ENCODE measurements at places on chromosomes 7 and 10.

- DNase-seq = no peak
These were observed 20.6 kb upstream of the FAM180A start for GRCh38 chr7:135769005-135769802.

- no peak for DNase-seq
These were observed 46.6 kb downstream of the MINPP1 start for GRCh38 chr10:87551326-87551725.

DNA sequence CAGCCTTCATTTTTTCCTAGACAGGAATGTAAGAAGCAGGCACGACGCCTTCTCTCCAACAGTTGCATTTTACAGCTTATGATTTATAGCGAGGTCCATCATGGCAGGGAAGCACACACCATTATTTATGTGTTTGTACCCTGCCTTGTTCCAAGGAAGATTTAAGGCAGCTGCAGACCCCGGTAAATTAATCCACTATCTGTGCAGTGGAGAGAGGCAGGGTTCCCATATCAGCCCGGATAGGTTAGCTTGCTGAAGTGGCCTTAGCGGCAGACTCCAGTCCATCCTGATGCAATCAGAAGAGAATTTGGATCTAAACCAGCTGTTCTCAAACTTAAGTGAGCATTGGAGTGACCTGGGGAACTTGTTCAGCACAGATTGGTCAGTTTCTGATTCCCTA lies 359.4 kb downstream of the GALNT17 start:
- DNase-seq = no peak

DNA sequence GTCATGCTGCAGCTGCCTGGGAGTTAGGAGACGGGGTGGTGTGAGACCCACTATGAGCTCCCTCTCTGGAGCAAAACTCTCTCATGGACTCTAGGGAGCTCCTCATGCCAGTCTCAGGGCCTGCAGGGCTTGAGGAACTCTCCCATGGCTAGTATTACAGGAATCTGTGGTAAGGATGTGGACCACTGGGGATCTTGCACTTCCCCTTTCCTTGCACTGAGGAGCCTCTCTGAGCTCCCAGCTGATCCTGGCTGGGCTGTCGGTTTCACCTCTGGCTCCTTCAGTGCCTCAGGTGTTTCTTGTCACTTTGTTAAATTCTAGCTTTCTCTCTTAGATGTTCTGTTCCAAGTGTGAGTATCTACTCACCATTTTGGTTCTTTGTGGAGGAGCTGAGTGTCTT lies 71.6 kb upstream of the IMMP2L start:
- no peak for DNase-seq

DNA sequence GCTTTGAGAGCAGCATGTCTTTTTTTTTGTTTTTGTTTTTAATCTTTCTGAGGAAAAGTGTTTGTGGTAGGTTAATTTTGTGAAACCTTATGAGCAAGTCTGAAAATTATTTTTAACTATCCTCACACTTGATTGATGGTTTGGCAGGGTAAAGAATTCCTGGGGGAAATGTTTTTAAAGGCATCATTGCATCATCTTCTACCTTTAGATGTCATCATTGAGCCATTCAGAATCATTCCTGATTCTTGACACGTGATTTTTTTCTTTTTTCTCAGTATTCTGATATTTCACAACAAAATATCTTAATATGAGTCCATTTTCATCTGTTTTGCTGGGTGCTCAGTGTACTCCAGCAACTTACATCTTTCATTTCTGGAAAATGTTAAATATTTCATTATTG lies 28.3 kb downstream of the PALS2 start:
- DNase-seq = no peak

GRCh38 chr10:15504101-15504840 lies 133.2 kb upstream of the FAM171A1 start:
- no peak for DNase-seq

- DNase-seq = no peak
These were observed 72.8 kb downstream of the SHOC2 start for GRCh38 chr10:110992006-110992800.

DNA sequence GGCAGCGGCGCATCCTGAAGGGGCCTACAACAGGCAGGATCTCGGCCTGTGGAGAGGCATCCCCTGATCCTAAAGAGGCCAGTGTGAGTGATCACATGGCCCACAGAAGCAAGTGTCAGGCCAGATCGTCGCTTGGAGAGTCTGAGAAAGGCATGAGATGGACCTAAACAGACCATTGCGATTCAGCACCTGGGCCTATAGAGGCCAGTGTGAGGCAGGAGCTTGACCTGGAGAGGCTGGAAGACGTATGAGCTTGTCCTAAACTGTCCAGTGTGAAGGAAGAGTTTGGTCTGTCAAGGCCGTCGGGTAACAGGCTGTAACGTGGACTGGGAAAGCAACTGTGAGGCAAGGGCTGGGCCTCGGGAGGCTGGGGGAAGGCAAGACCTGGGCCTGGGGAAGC lies 172.6 kb downstream of the TPST1 start:
- DNase-seq = no peak

GRCh38 chr10:97868134-97868685 lies 18.6 kb downstream of the GOLGA7B start:
- no peak for DNase-seq

GRCh38 chr7:17940951-17941431 lies 697 bp upstream of the SNX13 start:
- DNase-seq = no peak

DNA sequence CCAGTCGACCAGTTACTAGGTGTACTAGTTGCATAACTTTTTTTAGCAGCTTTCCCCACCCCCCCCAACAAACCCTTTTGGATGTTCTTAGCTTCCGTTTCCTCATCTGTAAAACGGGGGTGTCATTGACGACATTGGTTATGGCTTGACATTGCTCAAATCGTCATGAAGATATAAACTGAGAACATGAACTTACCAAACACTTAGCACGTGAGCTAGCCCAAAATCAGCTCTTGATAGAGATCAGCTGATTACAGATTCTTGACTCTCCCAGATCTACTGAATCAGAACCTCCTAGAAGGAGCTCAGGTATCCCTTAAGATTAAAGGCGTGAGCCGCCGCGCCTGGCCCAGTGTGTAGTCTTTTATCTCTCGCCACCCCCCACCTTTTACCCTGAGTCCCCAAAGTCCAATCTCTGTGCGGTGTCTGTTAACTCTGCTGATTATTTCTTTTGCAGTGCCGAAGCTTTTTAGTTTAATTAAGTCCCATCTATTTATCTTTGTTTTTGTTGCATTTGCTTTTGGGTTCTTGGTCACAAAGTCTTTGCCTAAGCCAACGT lies 1.0 kb upstream of the GNA12 start:
- no peak for DNase-seq

DNA sequence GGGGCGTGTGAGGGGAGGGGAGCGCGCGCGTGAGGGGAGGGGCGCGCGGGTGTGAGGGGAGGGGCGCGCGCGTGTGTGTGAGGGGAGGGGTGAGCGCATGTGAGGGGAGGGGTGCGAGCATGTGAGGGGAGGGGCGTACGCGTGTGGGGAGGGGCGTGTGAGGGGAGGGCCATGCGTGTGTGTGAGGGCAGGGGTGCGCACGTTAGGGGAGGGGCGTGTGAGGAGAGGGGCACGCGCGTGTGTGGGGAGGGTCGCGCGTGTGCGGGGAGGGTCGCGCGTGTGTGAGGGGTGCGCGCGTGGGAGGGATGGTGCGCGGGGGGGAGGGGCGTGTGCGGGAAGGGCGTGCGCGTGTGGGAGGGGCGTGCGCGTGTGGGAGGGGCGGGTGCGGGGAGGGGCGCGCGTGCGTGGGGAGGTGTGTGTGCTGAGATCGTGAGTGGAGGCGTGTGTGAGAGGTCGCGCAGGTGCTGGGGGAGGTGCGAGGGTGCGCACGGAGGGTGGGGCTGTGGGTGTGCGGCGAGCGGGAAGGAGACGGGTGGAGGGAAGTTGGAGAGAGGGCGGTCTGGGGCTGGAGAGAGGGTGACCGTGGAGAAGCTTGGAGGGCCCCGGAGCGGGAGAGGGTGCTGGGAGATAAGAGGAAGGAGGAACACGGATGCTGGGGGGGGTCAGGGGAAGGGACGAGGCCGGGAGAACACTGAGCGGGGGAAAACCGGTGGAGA lies 19.7 kb downstream of the MXI1 start:
- peak; percentile 73 for DNase-seq

DNA sequence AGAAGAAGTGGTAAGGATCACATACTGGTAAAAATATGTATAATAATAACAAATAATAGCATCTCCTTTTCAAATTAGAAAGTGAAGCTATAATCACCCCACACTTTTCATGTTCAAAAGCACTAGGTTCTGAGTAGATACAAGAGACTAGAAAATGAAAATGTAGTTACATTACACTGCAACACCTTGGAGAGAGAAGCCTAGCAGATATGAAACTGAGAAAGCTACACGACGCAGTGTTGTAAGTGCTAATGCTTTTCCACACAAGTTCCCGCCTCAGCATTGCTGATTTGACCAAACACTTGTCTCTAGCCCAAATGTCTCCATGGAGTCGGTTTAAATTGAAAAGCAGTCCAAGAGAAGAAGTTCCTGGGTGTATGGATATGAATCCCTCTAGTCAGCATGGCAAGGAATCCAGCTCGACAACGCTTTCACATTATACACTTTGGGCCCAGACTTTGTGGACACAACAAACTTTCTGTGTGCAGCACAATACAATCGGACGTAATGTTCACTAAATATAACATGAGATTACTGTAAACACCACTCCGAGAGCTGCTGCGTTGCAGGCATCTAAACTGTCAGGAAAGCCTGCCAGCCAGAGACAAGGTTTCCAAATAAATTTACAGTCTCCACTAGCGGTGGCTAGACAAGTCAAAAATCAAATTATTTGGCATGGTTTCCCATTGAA lies 1.7 kb downstream of the PDE1C start:
- no peak for DNase-seq

DNA sequence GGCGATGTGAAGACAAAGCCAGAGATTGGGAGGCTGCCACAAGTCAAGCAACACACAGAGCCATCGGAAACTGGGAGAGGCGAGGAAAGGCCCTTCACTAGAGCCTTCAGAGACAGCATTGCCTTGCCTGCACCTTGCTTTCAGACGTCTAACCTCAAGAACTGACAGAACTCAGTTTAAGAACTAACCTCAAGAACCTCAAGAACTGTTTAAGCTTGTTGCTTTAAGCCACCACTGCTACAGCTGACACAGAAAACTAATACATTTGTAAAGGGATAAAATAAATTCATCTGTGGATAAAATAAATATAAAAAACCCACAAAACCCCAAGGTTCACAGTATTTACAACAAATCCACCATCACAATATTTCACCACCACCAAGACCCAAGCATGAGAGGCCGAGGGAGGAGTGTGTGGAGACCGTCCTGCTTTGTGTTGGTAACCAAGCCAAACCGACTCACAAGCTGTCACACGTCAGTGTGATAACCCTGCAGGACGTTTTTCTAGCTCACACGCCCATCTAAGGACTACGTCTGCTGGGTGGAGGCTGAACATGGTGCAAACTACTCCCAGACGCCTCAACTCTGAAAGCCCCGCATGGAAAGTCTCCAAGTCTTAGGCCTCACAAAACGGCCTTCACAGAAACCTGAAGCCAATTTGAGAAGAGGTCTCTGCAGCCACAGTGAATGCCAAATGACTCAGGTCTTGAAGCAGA lies 116.8 kb downstream of the ABLIM1 start:
- DNase-seq = no peak

DNA sequence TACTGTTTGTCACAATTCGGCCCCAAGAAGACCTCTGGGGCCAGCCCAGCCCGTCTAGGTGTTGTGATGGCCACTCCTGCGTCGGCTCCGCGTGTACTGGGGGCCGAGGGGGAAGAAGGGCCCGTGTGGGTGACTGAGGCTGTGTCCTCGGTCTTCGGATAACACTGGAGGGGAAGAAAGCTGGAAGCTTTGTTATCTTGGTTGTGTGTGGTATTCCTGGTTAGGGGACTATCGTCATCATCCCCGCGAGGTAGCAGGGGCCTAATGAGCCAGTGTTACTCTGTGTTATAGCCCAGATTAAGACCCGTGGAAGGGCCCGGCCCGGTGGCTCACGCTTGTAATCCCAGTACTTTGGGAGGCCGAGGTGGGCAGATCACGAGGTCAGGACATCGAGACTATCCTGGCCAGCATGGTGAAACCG lies 854 bp downstream of the MTG1 start:
- DNase-seq = no peak

- no peak for DNase-seq
These were observed 123.3 kb downstream of the CNNM2 start for GRCh38 chr10:103041391-103041790.

- DNase-seq = no peak
These were observed 7.1 kb downstream of the NUDT1 start for GRCh38 chr7:2248984-2249694.

GRCh38 chr10:13659887-13660550 lies 73.3 kb downstream of the PRPF18 start:
- peak; percentile 13 for DNase-seq

DNA sequence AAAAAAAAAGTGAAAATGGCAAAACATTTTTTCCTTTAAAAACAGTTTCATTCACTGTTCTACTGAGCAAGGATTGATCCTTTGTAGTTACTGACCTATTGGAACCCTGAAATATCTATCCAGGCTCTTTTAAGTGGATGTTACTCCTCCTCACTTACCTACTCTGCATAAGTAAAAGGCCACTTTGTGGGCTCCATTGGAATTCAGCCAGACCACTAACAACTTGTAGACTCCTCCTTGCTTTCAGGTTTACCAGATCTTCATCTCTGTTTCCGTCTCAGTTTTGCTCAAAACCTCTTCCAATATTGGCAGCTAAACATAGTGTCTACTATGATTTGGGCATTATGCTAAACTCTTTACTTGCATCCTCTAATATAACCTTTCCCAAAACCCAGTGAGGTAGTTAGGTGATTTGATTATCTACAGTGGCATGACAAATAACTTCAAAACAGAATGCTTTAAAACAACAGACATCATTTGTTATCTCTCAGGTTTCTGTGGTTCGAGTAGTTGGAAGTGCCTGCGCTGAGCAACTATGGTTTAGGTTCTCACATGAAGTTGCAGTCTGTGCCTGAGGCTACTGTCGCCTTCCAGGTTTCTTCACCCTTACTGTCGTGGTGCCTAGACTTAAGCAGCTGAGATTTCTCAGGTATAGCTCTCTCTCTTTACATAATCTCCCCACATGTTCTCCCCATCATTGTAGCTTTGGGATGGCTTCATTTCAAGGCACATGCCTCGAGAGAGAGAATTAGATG lies 698.2 kb downstream of the REEP3 start:
- no peak for DNase-seq

- DNase-seq = no peak
These were observed 472.4 kb downstream of the TFEC start for GRCh38 chr7:115558161-115558560.

- no peak for DNase-seq
These were observed 13.7 kb upstream of the WAPL start for GRCh38 chr10:86535132-86535882.

DNA sequence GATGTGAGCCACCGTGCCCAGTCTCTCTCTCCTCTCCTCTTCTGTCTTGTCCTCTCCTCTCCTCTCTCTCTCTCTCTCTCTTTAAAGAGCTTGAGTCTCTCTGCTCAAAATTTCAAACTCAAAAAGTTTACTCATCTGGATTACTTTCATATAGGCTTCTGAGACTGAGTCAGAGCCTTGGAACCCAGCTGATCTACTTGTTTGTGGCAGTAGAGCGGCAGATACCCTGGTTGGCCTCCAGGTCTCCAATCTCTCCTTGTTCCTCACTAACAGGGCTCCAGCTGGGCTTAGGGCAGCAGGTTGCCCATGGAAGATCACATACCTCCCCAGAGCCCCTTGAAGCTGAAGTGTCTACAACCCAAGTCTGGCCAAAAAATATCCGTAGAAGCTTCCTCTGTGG lies 51.0 kb downstream of the HHEX start:
- DNase-seq = no peak

Measured in COR-L47 (cell line).